ENCODE measurements at places on chromosomes 6 and 20. TPM values are rescaled to one million over a fixed set of nuclear protein-coding genes. Genes with fewer than 3 reads are reported as not detected.
A peak's percentile ranks its signal among the peaks of the same experiment; 100 is the strongest.

The CCN6 gene
- not detected for total RNA-seq

GRCh38 chr6:80133020-80133419, 26.5 kb downstream of the BCKDHB start:
- DNase-seq, result peak; percentile 28

The MTFR2 gene
- 11.8 TPM for total RNA-seq

GRCh38 chr6:69894578-69895347, 28.4 kb downstream of the COL19A1 start:
- no peak for DNase-seq

- no peak for DNase-seq
Measured at GRCh38 chr6:95581073-95581472, 3.7 kb downstream of the MANEA start.

DNA sequence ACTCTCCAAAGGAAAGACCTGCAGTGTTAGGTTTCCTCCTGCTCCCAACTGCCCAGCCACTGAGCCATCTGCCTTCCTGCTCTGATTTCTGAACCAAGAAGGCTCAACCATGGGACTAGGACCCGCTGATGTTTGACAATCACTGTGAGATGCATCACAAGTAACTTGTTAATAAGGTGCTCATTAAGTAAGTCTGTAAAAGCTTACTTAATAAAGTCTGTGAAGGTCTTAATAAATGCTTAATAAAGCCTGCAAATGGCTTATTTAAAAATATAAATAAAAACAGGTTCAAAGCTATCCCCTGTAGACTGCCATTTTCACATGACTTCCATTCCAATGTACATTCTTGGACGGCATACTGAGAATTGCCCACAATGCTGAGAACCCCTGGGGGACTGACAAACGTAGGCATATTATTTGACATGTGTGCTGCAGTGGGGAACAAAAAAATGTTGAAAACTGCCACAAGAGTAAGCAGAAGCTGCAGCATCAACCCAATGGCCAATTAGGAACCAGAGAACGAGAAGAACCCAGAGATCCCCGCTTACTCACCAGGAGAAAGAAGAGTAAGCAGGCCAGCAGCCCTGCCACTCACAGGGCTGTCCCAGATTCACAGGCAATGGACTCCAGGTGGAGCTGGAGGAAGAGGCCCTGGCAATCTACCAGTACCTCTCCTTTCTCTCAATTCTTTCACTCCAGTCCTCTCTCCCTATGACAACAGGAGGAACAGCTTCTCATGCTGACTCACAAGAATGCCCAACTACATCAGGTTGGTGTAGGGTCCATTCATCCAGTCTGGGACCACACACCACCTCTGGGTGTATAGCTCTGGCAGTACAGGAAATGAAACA, 19.5 kb downstream of the KIF13A start:
- no peak for DNase-seq

GRCh38 chr6:18118330-18118729, 4.1 kb downstream of the NHLRC1 start:
- DNase-seq, result no peak

The IP6K3 gene
- total RNA-seq, result 0.46 TPM

The GJA1 gene
- 530 TPM for total RNA-seq

- DNase-seq, result no peak
Measured at GRCh38 chr6:115067690-115068447, 725.0 kb upstream of the HS3ST5 start.

DNA sequence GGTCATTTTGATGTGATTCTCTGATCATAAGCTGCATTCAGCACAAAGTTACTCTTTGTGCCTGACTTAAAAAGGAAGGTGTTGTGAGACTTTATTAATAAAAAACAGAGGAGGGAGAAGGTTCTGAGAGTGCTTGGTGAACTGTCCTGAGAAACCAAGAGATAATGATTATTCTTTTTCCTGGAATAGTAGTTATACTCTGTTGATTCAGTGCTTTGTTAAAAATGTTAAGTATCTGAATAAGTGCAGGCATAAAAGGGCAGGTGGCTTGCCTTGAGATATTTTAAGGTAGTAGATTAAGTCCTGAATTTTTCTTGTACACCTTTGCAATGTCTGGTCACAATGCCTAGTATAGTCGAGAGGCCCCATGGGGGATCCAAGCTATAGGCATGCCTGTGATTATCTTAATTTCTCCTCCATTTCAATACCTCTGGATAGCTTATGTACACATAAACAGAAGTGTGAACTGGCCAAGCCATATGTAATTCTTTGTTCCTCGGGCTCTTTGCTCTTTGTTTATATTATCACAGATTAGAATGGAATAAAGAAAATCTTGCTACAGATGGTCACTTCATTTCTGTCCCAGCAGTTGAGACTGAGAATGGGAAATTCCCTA, 50.0 kb downstream of the SOBP start:
- no peak for DNase-seq
